ENCODE measurements at places on chromosomes 2 and 18. TPM values are rescaled to one million over a fixed set of nuclear protein-coding genes. Genes with fewer than 3 reads are reported as not detected.

The LAMA1 gene
- 0.13 TPM for total RNA-seq

The HS1BP3 gene
- total RNA-seq = 5.3 TPM

The GCG gene
- total RNA-seq = 0.29 TPM

The ABCG5 gene
- not detected for total RNA-seq

The CDH2 gene
- total RNA-seq = 0.19 TPM

The IL36G gene
- total RNA-seq = not detected

The BOK gene
- total RNA-seq = 0.08 TPM

The SERPINB4 gene
- total RNA-seq = not detected

DNA sequence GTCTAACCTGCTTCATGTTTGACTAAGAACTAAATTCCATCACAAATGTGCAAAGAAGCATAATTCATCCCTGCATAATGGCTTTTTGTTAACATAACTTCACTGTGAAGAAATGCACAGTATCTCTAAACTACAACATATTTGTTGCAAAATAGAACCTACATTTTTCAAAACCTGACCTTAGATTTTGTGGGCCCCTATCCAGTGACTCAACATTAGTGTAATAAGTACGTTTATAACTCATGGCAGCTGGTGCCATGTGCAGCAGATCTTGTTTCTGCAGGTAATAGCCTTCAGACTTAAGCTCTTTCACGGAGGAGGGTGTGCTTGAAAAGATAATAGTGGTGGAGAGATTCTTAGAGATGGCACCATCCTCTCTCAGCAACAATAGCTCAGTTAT, 28.6 kb upstream of the VWC2L start:
- DNase-seq = no peak

DNA sequence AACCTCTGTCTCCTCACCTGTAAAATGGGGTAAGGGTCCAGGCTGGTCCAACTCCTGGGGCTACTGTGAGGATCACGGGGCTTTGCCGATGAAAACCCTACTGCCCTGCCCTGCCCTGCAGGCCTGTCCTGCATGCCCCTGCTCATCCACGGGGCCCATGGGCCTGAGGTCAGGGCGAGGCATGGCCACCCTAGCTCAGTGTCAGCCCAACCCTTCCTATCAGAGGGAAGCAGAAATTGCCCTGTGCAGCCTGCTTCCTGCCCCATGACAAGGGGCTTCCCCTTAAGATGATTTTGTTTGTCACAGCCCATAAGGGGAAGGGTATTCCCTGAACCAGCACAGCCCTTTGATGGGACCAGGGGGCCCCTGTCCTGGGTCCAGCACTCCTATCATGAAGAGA, 353.6 kb upstream of the ID2 start:
- no peak for DNase-seq

DNA sequence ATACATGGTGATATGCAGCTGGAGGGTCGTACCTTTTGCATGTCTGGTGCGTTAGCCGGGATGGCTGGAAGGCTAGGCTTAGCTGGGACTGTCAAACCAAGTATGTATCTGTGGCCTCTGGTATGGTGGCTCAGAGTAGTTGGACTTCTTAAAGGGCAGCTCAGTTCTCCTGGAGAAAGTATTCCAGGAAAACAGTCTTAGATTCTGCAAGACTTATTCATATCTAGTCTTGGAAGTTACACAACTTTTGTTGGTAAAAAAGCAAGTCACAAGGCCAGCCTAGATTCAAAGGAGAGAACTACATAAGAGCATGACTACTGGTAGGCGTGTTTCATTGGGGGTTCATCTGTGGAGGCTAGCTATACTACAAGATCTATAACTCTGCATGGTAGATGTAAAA, 45.5 kb downstream of the EML4 start:
- DNase-seq = no peak

DNA sequence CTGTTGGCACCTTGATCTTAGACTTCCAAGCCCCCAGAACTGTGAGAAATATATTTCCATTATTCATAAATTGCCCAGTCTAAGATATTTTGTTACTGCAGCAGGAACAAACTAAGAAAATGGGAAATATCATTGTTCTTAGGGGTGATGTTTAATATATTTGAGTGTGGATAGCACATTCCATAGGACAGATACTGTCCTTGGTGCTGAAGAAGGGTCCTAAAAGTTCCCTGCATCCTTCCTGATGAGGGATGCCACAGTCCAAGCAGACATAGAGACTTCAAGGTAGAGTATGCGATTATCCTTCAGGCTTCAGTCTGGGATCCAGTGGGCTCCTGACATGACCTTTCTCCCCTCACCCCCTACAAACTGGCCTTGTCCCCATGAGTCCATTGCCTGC, 689.0 kb downstream of the TDRD15 start:
- DNase-seq = no peak

DNA sequence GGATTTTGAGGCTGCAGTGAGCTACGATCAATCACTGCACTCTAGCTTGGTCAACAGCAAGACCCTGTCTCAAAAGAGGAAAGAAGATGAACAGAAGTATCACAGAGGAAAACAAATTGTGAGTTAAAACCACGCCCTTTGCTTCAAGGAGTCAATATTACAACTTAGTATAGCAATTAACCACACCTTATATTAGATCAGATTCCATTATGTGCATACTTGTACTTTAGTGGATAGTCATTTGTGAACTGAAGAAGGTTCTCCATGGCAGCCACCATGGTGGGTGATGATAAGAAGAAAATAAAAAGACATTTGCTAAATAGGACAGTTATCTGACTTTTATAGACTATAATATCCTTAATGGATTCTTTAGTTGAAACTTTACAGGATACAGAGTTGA, 72.3 kb upstream of the EFEMP1 start:
- no peak for DNase-seq

- DNase-seq = no peak
These were observed 89.0 kb upstream of the DLGAP1 start for GRCh38 chr18:4544142-4544541.

- no peak for DNase-seq
These were observed 62.3 kb upstream of the STON1 start for GRCh38 chr2:48467637-48468036.

- no peak for DNase-seq
These were observed 7.5 kb downstream of the NPPC start for GRCh38 chr2:231918501-231919330.

GRCh38 chr2:64105670-64106461, 38.4 kb downstream of the PELI1 start:
- no peak for DNase-seq

DNA sequence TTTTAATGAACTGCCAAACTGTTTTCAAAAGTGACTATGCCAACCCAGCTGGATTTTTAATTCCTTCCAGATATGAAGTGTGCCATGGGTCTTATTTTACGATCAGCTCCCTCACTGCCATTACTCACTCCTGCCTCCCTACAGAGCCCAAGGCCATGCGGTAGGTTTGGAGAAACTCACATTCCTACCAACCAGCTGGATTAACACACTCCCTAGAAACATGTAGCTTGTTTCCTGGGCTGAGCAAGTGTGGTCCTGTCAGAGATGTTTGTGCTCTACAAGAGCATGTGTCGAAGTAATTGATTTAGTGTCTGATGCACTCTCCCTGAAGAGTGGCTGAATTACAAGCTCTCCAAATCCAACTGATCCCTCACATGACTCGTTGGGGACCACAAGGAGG, 82.5 kb downstream of the SPP2 start:
- DNase-seq = no peak

- DNase-seq = no peak
These were observed 41.1 kb downstream of the LDAH start for GRCh38 chr2:20781656-20782265.

- DNase-seq = no peak
These were observed 8.6 kb downstream of the OXER1 start for GRCh38 chr2:42755191-42755880.

Data from GM12878 (cell line).